ENCODE measurements at places on chromosomes 11 and 22.

GRCh38 chr22:45959719-45960476, 17.1 kb downstream of the WNT7B start:
- DNase-seq, result no peak

GRCh38 chr11:119479685-119480275, 56.8 kb upstream of the THY1 start:
- no peak for DNase-seq

DNA sequence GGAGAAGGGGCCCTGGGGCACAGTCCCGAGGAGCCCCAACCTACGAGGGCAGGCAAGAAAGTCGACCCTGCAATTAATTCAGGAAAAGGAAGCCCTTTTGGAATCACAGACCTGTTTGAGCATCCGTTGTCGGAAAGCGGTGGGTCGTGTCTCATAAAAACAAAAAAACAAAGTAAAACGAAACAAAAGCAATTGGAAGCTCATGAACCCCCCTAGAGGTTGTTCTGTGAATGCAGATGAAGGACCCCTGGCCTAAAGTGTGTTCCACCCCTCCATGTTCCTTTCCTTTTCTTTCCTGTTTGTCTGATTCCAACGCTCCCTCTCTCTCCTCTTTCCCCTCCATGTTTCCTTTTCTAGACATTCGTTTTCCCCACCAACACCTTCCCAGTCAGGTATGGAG, 203.7 kb downstream of the GRIK4 start:
- DNase-seq, result no peak

DNA sequence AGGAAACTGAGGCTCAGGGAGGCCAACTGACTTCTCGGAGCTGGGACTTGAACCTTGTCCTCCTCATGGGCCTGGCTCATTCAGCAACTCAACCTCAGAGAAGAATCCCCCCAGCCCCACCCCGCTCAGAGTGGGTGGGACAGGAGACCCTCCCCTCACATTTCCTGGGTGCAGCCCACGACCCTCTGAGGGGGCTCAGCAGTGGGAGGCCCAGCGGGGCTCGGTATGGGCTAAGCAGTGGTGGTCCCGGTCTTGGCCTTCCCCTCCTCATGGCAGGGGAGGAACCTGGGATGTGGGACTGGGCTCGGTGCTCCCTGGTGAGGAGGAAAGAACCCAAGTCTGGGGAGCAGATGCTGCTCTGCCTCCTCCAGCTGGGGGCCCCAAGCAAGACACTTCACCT, 14.2 kb upstream of the CABP7 start:
- no peak for DNase-seq

DNA sequence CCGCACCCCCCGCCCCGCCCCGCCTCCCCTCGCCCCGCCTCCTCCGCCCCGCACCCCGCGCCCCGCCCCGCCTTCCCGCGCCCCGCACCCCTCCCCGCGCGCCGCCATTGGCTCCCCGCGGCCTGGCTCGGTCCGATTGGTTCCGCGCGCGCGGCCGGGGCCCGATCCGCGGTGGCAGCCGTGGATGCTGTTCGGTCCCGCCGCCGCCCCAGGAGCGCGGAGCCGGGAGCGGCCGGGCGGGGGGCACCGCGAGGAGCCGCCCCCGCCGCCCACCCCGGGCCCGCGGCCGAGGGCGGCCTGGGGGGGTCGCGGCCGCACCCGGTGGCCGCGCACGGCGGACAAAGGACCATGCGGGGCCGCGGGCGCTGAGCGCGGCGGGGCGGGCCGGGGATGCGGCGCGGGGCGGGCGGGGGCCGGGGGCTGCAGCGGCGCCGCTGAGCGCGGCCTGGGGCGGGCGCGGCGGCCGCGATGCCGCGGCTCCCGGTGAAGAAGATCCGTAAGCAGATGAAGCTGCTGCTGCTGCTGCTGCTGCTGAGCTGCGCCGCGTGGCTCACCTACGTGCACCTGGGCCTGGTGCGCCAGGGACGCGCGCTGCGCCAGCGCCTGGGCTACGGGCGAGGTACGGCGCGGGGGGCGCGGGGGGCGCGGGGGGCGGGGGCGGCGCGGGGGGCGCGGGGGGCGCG, at the start of gene B4GALNT4:
Gene B4GALNT4, plus strand, starts transcription at position 164 of the 683 bp plus-strand sequence. Its CDS starts 305 bp downstream, at position 469.
- no peak for DNase-seq

DNA sequence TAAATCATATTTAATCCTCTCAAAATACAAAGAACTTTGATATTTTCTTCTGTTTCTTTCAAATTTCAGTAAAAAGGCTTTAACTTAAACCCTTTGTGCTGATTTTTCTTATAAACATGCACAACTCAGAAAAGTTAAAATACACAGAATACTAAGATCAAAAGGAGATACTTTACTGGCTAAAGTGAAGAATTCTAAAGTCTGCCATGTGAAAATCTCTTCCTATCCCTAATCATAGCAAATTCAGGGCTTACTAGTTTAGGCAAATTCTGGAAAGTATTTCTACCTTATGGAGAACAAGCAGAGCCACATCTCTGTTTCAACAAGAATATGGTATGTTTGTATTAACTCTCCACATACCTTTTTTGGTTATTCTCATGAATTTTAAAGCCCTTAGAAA, 96.6 kb downstream of the PGR start:
- no peak for DNase-seq

GRCh38 chr11:20163783-20164481, 3.7 kb upstream of the DBX1 start:
- DNase-seq, result no peak

DNA sequence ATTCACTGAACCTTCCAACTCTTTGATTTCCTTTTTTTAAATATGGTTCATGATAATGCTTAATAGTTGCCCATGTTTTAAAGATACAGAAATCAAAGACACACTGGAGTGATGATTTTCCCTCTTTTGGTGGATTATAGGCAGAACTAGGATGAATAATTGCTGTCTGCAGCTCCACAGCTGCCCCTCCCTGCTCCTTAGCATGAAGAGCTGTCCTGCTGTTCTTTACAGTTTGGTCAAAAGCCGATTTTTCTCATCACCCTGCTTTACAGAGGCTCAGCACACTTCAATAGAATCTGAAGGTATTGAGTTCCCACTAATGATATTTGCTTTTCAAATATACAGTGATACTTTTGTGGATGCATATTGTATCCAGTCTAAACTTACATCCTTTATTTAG, 202.6 kb downstream of the AASDHPPT start:
- DNase-seq, result no peak

GRCh38 chr11:1682225-1682905, 14.6 kb upstream of the KRTAP5-6 start:
- no peak for DNase-seq

DNA sequence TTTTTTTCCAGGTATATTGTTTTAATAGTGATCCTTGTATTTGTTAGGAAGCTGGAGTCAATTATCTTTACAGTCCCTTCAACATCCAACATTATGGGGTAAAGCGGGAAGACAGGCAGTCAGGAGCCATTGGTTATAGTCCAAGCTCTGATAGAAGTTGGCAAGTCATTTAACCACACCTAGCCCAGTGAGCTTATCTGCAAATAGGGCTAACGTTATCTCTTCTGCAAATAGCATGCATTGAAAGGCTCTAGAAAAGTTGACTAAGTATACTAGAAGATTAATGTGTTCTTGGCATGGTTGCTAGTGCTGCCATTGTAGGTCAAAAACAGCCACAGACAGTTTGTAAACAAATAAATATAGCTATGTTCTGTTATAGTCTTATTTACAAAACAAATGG, 520.7 kb downstream of the OPCML start:
- no peak for DNase-seq

DNA sequence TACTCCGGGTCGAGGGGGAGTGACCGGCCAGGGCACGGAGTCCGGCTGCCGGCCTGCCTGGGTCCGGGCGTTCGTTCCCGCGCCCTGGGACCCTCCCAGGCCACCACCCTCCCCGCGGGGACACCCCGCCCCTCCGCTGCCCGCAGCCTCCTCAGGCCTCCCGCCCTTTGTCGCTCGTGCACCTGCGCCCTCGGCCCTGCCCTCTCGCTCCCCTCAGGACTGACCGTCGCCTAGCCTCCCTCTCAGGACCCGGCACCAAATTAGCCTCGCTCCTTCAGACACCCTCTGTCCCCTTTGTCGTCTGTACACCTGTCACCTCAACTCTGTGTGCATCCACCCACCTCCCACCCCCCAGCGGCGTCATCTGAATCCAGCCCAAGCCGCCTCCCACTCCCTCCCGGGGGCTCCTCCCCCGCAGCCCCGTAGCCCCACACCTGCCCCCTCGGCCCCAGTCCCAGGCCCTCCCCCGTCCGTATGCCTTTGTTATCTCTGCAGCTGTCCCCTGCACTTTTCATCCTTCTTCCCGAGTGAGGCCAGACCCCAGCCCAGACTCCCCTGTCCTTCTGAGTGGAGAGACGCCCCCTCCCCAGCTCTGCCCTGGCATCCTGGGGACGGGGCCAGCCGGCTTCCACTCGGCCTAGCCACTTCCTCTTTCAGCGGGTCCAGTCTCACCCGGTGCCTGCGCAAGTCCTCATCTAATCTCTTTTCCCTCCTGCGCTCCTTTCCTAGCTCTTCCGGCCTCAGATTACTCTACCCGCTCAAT, 643 bp downstream of the TIGD3 start:
- peak; percentile 62 for DNase-seq

- no peak for DNase-seq
Measured at GRCh38 chr11:36363361-36364268, 67.5 kb downstream of the PRR5L start.

- DNase-seq, result peak; percentile 31
Measured at GRCh38 chr11:86068138-86068871, 579 bp downstream of the PICALM start.

DNA sequence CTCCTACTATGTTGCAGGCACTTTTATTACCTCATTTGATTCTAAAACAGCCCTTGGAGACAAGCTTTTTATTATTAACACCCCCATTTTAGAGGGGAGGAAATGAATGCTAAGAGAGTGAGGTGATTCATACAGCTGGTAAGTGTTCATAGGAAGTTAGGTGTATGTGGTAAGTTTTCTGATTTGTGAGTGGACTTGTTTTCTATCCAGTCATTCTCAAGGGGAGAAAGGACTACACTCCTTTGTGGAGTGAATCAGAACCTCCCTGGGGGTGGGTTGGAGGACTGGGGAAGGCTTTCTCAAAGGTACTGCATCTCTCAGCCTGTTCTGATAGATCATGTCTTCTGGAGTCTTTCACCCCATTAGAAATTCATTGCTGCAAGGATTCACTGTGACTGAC, 23.5 kb downstream of the PKNOX2 start:
- no peak for DNase-seq

DNA sequence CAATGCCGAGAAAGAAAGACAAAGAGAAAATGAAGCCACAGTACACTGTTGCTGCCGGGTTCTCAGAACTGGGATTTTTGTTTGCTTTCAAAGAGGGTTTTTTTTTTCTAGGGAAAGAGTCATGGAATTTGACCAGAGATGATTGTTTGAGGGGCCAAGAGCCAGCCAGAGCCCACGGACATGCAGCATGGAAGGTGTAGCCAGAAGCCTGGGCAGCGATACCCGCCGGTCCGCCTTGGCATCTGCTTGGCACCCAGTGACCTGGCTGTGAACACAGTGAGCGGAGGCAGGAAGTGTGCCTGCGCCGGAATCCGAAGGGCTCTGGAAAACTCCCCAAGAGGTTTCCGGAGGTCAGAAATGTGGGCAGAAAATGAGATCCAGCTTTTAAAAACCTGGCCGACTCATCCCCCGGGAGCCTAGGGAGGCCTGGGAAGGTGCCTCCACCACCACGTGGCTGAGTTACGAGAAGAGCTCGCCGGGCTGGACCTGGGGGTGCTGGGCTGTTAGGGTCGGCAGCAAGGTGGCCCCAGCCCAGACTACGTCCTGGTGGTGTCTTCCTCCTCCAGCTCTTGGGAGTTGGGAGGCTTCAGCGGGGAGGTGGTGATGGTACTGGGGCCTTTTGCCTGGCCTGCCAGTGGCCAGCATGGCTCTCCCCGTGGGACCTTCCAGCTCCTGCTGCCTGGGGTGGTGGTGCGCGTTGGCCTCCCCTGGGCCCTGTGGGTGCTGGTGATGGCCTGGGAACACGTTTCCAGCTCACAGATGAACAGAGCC, 61.6 kb upstream of the PPARA start:
- no peak for DNase-seq

- no peak for DNase-seq
Measured at GRCh38 chr22:30301995-30302809, 12.9 kb upstream of the CASTOR1 start.

DNA sequence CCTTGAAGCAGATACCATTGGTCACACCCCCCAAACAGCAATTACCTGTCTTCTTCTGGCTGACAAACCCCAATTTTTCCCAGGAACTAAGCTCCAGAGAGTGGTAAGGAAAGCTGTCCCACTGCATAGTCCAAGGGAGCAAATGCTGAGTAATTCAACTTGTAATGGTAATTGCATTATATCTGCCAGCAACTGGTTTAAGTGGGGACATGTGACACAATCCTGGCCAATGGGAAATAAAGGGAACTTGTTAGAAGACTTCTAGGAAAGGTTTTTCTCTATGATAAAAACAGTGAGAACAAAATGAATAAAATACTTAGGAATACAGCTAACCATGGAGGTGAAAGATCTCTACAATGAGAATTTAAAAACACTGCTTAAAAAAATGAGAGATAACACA, 9.5 kb upstream of the ISX start:
- no peak for DNase-seq

GRCh38 chr22:36781656-36782627, 6.0 kb upstream of the IFT27 start:
- DNase-seq, result peak; percentile 90

GRCh38 chr11:122808478-122808869, 29.8 kb upstream of the CRTAM start:
- no peak for DNase-seq

DNA sequence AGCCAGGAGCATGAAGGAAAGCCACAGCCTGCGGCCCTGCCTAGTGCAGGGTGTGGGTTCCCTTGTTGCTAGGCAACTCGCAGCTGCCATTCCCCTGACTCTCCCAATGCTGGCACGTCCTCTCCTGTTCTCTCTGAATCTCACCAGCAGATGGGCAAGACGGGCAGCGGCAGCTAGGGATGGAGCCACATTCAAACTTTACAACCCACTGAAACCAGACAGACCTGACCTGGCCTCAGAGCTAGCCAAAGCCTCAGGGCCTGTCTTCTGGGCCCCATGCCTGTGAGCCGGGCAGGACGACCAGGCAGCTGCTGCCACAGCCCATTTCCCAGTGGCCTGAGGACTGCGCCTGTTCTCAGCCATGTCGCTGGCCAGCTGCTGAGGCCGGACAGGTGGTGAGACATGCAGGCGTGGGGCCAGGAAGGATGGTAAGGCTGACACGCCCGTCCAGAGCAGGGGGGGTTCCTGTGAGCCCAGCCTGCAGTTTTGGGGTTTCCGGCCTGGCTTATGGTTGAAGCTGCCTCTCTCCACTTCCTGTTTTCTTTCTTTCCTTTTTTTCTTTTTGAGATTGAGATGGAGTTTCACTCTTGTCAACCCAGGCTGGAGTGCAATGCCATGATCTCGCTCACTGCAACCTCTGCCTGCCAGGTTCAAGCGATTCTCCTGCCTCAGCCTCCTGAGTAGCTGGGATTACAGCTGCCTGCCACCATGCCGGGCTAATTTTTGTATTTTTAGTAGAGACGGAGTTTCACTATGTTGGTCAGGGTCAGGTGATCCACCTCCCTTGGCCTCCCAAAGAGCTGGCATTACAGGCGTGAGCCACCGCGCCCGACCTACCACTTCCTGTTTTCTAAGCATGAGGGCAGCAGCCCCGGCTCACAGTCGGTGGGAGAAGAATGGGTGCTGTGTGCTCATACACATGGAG, 4.1 kb downstream of the SUN2 start:
- peak; percentile 85 for DNase-seq

GRCh38 chr22:31853736-31854495, 90.4 kb upstream of the YWHAH start:
- DNase-seq, result no peak
